ENCODE measurements at places on chromosomes 7 and 10.

DNA sequence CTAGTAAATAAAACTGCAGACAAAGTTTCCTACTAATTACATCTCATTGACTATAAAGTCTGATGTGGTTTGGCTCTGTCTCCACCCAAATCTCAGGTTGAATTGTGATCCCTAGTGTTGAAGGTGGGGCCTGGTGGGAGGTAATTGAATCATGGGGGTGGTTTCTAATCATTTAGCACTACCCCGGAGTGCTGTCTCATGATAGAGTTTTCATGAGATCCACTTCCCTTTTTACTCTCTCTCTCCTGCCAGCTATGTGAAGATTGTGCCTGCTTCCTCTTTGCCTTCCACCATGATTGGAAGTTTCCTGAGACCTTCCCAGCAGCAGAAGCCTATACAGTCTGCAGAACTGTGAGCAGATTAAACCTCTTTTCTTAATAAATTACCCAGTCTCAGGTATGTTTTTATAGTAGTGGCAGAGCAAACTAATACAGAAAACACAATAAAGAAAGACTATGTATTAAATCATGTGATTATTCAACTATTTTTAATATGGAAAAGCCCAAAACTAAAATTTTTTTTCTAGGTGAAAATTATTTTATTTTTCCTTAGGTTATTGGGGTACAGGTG is 232.1 kb downstream of the FZD1 start:
- no peak for DNase-seq

GRCh38 chr7:82414389-82414788 is 29.2 kb downstream of the CACNA2D1 start:
- no peak for DNase-seq

DNA sequence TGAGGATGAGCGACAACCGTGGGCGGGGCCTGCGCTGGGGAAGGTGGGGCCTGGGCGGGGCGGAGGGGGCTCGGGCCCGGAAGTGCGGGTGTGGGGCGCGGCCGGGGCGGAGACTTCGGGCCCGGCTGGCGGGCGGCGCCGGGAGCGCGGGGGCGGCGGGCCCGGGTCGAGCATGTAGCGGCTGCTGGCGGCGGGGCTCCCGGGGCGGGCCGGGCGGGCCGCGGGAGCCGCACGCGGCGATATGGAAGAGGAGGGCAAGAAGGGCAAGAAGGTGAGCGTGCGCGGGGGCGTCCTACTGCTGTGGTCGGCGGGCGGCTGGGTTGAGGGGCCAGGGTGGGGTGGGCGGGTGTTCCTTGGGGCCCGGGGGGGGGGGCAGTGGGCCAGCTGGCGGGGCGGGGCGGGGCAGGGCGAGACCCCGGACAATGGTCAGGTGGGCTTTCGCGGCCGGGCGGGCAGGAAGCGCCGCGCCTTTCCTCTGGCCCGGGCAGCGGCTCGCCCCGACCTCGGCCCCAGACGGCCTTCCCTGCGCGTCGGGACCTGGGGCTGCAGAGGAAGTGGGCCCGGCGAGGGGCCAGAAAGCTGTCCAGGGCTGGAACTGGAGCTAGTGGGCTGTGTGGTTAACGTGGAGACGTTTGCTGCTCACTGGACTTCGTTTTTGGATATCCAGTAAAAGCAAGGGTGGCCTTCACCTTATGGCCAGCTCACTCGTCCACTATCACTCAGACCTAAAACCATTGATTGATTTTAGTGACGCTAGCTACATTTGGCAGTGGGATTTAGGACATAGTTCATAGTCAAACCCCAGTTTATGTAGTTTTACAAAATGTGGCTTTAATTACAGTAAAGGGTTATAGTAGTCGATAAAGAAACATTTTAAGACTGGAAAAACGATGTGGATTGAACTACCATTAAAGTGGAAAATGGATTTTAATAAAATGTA is at the start of gene CCM2:
Gene CCM2 (plus strand): TSS at position 109 of the 940 bp plus-strand sequence. CDS start 133 bp downstream, at position 242.
- no peak for DNase-seq

DNA sequence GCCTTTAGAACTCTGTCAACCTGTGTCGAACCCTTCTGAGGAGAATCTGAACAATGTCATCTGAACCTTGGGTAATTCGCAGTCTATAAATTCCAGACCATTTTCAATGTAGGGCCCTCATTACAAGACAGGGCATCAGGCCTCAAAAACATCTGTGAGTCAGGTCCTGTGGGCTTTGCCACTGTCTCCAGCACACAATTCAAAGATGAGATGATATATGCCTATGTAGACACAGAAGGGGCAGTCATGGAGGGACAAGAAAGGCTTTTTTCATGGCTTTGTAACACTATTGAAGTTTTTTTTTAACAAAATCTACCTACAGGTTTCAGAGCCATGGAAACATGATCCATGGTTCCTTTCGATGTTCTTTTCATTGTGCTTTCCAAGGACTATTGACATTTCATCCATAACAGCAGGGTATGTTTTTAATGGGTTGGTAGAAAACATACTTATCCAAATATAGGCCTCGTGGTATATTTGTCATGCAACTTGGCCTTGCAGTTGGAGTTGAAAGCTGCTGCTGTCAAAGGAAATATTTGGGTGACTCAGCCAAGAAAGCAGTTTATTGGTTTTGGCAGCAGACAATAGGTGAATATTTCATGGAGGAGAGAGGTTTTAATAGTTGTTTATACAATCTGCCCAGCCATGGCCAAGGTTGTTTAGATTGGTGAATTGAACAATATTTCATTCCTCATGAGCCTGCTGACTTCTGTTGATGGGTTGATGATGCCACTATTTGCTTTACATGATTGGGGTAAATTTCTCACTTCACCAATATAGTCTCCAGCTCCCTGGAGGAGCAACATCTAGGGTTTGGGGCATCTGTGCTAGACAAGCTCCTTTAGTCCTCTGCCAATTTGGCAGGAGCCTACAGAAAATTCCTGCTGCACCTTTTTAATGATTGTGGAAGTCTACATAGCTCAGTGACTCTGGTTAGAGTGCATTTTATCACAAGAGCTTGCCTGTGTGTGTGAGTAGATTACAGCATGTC is 158.4 kb upstream of the TMEM72 start:
- DNase-seq, result no peak

GRCh38 chr10:7886056-7886455 is 67.8 kb downstream of the TAF3 start:
- no peak for DNase-seq

- DNase-seq, result no peak
Observed at GRCh38 chr7:91397096-91397495, 132.9 kb downstream of the FZD1 start.

Measured in activated naive CD4-positive, alpha-beta T cell (primary cell).